ENCODE measurements at places on chromosomes 2 and 18.

DNA sequence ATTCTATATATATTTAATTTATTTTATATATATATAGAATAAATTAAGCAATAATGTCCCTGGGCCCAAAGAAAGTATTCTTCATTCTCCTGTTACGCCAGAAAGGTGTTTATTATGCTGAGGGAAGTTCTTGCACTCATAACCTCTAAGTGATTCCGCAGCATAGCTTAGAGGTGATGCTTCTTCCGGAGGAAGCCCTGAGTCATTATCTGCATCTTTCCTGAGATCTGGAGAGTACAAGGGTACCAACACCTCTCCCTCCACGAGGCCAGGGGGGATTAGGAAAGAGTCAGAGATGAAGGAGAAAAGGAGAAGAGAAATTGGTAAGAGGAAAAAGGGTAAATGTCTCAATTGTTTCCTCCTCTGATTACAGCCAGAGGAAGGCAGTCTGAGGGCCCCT, 43.1 kb upstream of the RTN4 start:
- DNase-seq, result no peak

DNA sequence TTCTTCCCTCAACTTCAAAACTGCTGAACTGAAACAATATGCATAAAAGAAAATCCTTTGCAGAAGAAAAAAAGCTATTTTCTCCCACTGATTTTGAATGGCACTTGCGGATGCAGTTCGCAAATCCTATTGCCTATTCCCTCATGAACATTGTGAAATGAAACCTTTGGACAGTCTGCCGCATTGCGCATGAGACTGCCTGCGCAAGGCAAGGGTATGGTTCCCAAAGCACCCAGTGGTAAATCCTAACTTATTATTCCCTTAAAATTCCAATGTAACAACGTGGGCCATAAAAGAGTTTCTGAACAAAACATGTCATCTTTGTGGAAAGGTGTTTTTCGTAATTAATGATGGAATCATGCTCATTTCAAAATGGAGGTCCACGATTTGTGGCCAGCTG, 8.4 kb downstream of the HOXD8 start:
- no peak for DNase-seq

DNA sequence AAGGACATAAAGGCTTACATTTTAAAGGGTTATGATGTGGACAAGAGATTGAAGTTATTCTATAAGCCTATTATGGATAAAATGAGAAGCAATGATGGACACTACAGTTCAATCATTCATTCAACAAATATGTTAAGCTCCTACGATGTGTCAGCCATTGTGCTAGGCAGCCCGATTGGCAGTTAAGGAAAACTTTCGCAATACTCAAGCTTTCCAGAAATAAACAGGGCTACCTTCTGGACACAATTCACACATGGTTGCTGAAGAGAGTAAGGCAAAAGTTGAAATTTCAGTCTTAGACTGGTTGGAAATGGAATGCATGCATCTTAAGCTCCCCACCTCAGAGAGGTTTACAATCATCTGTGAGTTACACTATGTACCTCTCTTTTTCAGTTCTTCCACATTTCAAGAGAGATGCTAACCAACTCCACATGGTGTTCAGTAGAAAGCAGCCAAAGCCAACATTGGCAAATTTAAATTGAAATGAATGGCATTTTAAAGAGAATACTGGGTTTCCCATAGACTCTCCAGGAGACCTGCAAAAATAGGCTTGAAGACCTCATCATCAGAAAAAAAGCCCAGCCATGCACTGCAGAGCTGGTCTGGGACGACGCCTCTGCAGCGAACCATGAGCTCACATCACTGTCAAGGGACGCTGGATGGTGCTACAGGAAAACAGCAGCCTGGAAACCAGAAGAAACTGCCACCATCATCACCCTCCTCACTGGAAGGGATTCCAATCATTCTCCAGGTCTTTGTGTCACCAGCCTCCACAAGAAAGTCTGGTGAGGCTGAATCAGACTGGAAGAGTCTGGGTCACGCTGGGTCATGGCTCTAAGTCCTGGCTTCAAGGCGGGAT, 276.3 kb downstream of the AFF3 start:
- DNase-seq, result no peak

- no peak for DNase-seq
These were observed 281.0 kb downstream of the ALK start for GRCh38 chr2:29640360-29640759.

DNA sequence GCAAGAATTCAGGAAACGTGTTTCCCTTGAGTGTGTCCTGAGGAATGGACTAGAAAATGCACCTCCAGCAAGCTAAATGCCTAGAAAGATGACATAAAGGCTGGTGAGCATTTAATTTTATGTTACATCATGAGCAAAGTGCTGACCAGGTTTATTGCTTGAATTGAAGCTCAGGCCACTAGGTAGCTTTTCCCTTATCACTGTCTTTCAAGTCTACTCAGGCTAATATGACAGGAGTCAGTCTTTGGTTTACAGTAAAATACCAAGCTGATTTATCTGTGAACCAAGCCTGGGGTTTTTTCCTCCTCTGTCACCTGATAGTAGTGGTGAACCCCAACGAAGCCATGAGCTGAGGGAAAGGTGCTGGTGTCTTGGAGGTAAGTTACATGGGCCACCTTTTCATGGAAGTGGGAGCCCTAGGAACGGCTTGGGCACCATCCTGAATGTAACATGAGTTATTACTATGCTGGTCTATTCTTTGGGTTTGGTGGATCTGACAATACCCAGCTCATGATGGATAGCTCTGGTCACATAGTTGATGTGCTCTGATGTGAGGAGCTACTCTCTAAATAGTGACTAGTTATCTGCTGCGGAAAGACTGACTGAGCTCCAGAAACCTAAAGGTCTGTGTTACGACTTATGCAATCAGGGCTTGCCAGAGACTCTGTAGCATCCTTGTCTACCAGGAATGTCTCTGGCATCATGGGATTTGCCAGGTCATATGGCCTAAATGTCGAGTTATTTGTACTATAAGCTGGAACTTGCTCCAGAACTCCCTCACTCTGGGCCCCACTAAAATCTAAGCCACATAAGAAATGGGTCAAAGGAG, 39.8 kb downstream of the NUP35 start:
- no peak for DNase-seq

DNA sequence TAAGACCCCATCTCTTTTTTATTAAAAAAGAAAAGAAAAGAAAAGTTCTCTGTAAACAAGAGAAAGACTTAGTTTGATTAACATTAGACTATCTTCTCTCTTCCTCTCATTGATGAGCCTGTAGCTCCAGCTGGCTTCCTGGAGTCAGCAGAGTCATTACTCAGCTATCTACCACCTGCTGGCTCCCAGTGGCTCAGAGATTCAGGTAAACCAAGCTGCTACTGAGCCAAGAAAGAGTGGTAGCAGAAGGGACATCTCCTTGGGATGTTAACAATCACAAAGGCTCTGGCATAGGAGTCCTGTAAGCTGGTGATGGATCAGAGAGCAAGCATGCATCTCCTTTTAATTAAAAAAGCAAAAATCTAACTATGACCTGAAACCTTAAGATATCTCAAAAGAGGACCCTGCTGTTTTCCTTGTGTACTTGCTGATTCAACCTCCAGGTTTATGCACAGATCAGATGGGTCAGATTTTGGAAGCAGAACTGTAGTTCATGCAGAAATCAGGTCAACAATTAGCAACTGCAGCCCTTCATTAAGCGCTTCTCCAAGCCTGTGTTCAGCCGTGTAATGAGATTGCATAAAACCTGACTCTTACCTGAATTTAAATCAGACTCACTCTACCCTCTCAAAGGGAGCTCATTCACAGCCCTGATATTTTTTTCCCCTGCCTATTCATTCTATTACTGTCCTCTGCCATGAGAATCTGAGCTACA, 225.8 kb downstream of the RNF152 start:
- DNase-seq, result no peak

DNA sequence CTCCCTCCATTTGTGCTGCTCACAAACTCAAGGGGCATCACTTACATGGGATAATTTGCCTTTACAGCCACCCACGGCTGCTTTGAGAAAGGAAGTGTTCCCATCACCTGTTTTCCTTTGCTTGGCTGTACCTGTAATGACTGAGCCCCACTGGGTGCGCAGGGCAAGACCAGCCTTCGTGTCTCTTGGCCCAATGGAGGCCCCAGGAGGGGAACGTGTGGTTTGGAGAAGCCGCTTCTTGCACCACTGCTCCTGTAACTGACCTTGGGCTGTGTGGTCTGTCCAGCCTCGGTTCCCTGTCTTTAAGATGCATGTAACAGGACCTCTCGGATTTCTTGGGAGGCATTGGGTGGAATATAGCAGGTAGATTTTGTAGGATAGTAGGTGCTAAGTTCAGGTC, 41.1 kb downstream of the LDLRAD4 start:
- no peak for DNase-seq

DNA sequence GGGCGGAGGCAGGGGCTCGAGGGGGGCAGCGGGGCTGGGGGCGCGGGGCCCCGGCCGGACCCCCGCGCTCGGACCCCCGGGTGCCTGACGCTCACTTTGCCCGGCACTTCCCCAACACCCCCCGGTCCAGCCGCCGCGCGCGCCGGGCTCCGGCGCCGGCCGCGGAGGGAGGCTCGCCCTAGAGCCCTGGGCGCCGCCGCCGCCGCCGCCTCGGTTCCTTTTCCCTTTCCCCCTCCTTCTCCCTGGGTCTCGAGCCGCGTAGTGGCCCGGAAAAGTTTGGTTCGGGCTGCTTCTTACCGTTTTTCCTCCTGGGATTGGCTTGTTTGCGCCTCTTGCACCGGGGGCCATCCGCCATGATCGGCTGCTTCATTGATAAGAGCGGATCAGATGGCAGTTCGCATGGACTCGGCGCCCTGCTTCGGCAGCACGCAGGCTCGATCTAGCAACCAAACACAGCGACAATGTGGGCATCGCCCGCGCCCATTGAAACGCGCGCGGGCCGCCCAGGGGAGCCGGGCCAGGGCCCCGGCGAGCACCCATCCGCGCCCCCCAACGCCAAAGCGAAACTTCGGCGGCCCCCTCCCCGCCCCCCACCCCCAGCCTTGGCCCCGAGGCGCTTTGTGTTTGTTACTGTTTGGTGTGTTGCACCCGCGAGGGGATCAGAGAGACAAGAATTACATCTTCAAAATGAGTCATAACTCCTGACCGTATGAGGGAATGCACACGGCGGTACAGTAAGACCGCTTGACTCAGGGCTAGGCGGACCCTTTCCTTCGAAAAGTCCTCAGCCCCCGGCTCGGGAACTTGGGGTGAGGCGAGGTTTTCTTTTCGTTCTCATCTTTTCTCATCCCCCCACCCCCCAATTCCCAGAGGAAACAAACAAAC, 2.7 kb downstream of the ZEB2 start:
- peak; percentile 78 for DNase-seq

- DNase-seq, result no peak
These were observed 1.1 kb upstream of the MOB4 start for GRCh38 chr2:197514754-197515153.

DNA sequence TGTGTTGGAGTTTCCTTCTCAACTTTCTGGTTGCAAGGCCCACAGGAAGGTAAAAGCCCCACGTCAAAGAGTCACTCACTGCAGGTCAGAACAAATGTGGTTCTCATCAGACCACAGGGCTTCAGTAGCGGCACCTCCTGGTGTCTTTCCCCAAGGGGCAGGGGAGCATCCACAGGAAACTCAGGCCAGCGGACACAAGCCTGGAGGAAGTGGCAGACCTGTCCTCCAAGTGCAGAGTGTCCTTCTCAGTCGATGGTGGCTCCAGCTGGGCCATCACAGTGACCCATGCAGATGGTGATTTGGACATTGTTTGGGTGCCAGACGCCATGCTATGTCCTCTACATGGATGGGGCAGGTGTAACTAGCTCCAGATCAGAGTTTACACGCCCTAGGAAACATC, 84.9 kb downstream of the ACKR3 start:
- DNase-seq, result no peak

- no peak for DNase-seq
These were observed 736.1 kb downstream of the GALR1 start for GRCh38 chr18:77985526-77986281.

GRCh38 chr18:44786688-44787087, 106.0 kb downstream of the SETBP1 start:
- DNase-seq, result no peak

DNA sequence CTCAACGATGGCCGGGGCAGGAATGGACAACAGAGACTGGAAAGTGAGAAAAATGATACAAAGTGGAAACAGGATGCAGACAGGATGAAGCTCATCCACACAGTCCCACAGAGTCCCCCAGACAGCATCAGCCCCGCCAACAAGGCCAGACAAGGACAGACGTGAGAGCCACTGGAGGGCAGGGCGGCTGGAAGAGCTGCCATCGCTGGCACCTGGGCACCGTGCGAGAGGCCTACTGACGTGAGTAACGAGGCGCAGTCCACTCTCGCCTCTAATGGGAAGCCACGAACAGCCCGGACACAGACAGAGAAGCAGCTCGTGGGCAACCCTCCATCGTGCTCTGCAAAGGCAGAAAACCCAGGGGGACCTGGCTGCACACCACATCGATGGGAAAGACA, 17.1 kb downstream of the HDAC4 start:
- no peak for DNase-seq

DNA sequence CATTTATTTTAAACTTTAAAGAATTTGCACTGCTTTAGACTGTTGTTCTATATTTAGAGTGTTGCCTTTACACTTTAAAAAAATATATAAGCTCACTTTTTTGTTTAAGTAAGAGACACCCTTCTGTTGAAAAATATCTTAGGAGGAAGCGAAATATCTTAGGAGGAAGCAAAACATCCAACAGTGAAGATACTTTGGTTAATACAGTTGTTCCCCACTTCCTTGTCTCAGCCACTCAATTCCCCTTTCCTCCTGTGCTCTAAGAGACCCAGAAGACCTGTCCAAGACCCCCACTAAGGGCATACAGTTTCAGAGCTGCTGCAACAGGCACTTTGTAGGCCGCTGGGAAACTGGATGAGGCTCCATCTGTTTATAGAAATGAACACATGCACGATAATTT, 5.7 kb downstream of the SERPINB8 start:
- DNase-seq, result no peak

DNA sequence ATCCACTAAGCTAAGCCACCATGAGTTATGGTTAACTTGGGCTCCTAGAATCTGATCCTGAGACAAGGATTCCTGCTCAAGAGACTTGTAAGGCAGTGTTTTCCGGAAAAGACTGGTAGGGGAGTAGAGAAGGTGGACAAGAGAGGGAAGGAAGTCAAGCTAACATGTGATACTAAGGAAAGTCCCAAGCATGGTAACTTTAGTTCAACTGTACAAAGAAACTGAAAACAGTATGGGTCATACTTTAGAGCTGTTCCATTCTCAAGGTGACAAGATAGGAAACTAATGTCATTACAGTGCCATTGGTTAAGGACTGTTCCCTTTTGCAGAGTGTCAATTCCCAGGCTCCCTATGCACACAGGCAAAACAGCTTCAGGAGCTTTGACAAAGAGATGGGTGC, 5.8 kb downstream of the MYO5B start:
- DNase-seq, result no peak

DNA sequence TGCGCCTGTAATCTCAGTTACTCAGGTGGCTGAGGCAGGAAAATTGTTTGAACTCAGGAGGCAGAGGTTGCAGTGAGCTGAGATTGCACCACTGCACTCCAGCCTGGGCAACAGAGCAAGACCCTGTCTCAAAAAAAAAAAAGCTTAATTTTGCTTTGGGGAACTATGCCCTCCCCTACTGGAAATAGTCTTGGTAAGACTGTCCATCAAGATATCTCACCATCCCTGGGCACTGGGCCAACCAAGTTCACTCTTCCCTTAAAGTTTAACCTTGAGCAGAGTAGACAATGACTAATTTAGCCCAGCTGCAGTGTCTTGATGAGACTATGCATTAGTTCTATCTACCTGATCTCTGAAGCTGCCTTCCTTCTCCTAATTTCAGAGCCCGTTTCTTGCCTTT, 44.7 kb downstream of the ASXL2 start:
- no peak for DNase-seq

- DNase-seq, result no peak
These were observed 104.5 kb upstream of the ACVR2A start for GRCh38 chr2:147740211-147740927.

All from left ventricle myocardium superior (tissue), 1 donor.